Fibroblast of lung (primary cell): ENCODE measurements at places on chromosomes 3 and 15. TPM values are rescaled to one million over a fixed set of nuclear protein-coding genes. Genes with fewer than 3 reads are reported as not detected.

CCRL2 gene
- 0.26 and 0.33 TPM in 2 replicates for total RNA-seq

DNA sequence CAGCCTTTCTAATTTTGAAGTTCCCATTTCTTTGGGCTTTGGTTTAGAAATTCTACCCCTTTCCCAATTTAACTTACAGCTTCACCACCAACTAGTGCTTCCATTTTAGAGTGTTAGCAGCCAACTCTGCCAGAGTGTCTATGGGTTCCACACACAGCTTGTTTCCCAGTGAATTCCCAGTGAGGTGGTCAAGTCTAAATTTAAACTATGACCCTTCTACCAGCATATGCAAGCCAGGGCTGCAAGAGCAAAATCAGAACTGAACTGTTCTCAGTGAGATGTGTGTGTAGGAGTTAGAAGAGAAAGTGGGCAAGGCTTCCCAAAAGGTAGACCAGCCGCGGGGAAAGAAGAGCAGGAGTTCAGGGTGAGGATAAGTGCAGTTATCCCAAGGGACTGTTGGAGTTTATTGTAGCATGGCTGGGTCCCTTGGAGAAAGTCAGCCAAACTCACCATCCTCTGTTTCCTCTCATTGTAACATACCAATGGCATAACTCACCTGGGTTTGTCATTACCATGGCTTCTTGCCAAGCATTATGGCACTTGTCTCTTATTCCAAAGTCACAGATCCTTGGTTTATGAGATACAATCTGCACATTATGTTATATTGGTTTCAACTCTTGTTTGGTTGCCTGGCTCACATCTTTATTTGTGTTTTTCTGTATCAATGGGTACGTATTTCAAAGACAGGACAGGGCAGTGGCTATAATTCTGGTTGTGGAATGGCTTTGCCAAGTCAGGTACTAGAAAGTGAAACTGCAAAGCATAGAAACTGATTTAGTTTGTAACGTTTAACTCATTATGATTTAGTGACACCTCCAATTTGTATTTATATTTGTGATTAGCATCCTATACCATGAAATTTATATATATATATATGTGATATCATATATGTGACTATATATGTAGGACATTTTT lies 130.2 kb upstream of the UMPS start:
- peak; percentile 40 for DNase-seq

OR5K2 gene
- total RNA-seq, result not detected in 2 replicates

- peak; percentile 50 for DNase-seq
Measured at GRCh38 chr15:80931191-80931590, 58.4 kb downstream of the MESD start.

GRCh38 chr3:158217992-158218391 lies 108.1 kb downstream of the RSRC1 start:
- DNase-seq, result no peak

DNA sequence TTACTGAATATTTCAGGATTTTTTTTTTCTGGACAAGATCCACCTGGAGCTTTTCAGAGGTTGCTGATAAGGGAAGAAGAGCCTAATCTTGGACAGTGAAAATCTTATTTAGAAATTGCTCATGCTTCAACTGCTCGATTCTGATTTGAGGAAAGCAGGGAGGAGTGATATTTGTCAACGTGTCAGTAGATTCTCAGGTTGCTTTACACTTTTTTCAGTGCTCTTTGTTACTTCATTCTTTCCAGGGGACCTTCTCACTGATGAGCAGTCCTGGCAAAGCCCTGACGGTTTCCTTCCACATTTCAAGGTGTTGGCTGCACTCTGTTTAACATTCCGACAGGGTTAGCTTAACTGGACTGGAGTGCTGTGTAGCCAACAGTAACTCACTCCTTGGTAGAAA lies 24.1 kb upstream of the RARB start:
- DNase-seq, result no peak

DNA sequence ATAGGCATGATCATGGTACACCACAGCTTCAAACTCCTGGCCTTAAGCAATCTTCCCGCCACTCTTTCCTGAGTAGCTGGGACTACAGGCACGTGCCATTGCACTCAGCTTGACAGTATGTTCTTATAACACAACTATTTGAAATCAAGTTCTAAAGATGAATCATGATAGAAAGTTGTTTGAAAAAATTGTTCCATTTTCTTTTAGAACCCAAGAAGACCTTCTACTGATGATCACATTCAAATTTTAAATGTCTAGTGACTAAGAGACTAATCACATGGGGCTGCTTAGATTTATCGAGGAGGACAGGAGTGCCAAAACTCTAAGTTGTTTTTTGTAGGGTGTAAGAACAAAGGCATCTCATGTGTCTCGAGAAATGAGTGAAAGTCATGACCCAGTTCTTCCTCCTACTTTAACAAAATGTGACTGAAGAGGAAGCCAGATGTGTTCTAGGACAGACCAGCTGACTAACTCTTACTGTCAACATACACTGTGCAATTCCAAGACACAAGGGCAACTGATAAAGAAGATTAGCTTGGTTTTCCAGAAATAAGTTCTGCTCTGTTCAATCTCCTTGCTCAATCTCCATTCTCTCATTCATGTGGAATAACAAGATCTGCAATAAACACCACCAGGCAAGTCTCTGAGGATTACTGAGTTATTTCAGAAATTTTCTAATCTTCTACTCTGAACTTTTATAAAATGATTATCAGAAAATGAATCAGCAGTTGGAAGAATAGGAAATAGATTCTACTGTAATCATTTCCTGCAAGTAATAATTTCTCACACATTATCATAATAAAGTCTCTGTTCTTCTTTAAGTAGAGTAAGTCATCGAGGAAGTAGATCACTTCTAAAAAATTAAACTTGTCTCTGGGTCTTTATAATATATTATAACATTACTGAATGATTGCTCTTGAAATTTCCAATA lies 122.6 kb upstream of the CCNL1 start:
- peak; percentile 95 for DNase-seq

ACP3 gene
- total RNA-seq, result 0.77 and 3.5 TPM in 2 replicates

GRCh38 chr3:99731499-99731898 lies 86.2 kb upstream of the CMSS1 start:
- DNase-seq, result no peak

GRCh38 chr15:29631076-29632070 lies 190.9 kb downstream of the TJP1 start:
- DNase-seq, result peak; percentile 16

FBXW12 gene
- not detected in 2 replicates for total RNA-seq

DNA sequence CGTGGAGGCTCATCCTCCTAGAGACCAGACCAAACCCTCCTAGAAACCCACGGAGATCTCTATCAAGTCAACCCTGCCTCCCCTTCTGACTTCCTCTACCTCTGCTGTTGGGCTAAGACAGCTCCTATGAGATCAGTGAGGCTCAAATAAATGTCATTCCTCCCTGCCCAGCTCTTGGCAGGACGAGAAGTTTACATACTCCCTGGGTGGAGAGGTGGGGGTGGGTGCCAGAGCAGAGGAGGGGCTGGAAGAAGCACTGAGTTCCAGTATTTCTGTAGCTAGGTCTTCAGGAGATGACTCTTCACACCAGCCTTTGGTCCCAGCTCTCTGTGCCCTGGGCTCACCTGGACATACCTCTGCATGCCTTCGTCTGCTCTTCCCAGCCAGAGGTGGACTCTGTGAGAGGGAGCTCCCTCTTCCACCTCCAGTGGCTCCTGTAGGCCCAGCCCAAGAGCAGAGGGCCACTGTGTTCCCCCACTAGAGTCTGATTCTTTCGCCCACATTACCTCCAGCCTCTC lies 42.4 kb upstream of the TLE3 start:
- DNase-seq, result no peak

DNA sequence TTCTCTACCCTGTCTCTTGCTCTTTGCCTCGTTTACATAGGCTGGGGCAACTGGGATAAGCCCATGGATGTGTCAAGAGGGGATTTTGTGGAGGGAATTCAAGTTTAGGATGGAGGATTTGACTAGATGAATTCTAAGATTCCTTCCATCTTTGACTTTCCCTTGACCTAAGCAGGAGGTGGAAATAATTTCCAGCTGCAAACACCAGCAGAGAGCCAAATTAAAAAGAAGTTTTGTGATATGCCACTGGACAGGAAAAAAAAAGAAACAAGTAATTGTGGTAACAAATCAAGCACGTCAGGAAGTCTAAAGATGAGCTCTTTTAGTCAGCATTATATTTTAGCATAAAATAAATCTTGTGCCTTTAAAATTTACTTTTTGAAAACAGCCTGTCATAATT lies 49.8 kb downstream of the KCNMB2 start:
- no peak for DNase-seq

A4GNT gene
- total RNA-seq, result not detected in 2 replicates
